ENCODE measurements at places on chromosomes 3 and 15.

- DNase-seq, result no peak
Observed at GRCh38 chr15:40285554-40286011, 2.7 kb upstream of the ANKRD63 start.

DNA sequence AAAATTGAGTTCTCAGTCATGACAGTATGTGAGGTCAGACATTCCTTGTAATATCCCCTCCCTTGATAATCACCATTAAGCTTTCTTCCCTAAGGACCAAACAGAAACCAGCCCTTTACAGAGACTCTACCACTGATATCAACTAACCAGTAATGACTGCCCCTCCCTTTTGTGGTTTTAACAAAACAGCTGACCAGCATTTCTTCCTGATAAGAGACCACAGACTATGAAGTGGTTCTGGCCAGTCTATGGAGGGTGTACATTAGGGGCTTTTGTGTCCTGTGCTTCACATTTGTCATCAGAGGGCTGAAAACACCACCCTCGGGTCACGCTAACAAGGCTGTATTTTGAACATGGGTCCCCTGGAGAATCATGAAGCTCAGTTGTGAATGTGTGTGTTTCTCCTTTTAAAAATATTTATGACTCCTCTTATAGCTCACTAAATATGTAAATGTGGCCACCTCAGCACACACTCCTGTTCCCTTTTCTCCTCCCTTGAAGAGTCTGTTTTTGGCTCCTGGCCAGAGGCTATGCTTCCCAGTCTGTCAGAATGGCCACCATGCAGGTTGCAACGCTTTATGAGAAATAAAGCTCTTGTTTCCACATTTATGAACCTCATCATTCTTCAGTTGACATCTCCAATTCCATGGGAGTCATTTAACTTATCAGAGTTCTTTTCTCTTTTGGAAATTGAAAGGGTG lies 239.3 kb downstream of the CPNE4 start:
- no peak for DNase-seq

GRCh38 chr3:122700193-122700592 lies 19.6 kb downstream of the PARP14 start:
- DNase-seq, result no peak

DNA sequence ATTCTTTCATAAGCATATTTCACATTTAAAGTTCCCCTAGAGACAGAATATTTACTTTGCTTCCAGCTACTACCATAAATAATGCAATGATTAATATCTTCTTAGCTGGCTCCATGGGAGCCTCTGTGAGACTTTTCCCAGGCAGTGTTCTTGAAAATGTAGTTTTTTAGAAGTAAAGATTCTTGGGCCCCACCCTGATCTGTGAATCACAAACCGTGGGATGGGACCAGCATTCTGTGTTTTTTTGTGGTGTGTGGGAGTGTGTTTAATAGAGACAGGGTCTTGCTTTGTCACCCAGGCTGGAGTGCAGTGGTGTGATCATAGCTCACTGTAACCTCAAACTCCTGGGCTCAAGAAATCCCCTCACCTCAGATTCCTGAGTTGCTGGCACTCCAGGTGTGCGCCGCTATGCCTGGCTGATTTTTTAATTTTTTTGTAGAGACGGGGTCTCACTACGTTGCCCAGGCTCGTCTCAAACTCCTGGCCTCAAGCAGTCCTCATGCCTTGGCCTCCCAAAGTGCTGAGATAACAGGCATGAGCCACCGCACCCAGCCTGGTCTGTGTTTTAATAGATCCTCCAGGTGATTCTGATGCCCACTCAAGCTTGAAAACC lies 83.0 kb downstream of the KLHL25 start:
- no peak for DNase-seq

DNA sequence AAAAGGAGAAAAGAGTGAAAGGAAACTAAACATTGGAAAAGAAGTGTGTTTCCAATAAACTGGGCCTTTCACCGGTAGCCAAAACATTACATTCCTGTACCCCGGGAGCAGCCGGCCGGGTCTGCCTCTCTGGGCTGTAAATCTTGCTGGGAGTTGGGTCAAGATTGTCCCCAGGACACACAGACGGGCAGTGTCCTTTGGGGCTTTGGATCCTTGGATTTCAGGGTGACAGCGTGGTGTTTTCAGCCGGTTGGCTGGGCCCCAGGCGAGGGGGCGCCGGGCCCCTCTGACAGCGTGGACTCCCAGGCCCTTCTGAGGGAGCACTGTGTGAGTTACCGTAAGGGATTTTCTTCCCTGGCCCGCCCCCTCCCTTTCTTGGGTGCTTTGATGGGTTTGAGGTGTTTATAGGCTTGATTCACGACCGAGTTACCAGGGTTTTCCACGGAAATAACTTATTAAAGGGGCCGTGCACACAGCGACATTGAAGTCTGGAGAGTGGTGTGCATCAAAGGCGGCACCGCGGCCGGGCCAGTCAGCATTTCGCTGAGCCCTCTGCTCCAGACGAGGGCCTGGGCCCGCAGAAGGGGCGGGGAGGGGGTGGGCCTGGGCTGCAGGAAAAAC lies 27.4 kb downstream of the SMAD6 start:
- DNase-seq, result no peak

DNA sequence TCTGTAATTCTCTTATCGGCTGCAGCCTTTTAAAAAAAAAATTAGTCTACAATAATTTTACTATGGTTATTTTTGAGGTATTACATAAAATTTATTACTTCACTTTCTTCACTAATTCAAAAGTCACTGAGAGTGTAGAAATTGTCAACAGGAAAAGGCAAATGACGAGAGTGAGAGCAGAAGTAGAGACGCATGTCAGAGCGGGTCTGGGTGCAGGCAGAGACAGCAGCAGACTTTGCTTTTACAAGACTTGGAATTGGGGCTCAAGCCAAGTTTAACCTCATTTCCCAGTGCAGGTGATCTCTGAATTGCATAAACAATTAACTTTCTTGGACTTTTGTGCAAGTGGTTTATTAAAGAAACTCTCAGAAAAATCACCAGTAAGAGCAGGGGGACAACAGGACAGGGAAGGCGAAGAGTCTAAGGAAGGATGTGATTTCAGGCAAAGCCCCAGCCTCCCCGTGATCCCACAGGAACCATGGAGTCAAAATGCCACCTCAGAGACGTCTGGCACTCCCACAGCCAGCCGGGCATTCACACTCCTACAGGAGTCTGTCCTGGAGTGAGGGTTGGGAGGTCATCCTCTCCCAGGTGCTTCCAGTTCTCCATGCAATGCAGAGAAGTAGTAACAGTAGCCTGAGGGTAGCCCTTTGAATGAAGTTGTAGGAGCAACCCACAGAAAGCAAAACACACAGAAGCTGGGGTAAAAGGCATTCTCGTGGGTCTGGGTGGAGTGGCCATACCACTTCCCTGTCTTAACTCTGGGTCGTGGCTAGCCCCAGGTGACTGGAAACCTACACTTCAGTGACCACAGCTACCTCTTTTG lies 274.0 kb upstream of the TGFBR2 start:
- peak; percentile 17 for DNase-seq

DNA sequence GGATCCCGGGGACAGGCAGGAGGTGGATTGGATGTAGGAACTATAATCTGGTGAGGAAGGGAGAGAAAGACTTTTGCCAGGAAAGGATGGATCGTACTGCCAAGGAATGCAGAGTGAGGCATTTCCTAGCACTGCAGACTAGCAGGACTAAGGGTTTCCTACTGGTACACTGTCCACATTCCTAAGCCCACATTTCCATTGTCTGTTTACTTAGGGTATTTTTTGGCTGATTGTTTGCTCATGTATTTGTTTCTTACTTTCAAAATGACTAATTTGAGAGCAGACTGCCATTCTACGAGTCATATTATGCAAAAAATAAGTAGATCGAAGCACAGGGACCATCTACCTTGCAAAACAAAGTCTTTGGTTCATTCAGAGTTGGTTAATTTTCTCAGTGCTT lies 1029.5 kb upstream of the NR2F2 start:
- no peak for DNase-seq

DNA sequence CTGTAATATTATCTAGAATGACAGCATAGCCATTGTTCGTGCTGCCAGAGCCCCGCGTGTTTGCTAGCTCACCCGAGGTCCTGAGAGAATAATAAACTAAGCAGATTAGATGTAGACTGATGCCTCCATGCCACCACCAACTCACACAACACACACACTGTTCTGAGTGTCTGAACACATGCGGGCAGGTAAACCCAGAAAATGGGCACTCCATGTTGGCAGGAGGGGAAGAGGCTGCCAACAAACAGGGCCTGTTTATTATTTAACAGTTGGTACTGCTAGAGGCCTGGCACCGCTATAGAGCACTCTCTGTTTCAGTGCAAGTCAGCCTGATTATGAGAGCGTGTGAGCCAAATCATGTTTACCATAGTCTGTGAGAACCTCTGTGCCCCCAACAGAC lies 299.0 kb downstream of the ZBTB20 start:
- DNase-seq, result no peak

- no peak for DNase-seq
Observed at GRCh38 chr15:60226924-60227323, 170.9 kb downstream of the ANXA2 start.

DNA sequence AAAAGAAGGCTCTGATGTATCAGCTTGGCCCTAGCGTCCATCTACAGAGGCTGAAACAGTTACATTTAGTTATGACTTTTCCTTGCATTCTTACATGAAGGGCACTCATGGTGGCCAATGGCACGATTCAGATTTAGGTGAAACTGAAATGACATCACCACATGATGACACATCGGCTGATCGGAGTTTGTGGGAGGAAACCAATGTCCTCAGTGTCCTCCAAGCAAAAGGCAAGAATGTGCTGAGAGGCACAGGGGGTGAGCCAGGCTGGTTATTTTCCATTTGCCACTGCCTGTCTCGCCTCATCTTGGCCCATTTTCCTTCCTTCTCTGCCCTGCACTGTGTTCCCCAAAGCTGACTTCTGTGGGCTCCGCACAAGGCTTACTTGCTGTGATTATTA lies 34.4 kb downstream of the TARS3 start:
- DNase-seq, result no peak

DNA sequence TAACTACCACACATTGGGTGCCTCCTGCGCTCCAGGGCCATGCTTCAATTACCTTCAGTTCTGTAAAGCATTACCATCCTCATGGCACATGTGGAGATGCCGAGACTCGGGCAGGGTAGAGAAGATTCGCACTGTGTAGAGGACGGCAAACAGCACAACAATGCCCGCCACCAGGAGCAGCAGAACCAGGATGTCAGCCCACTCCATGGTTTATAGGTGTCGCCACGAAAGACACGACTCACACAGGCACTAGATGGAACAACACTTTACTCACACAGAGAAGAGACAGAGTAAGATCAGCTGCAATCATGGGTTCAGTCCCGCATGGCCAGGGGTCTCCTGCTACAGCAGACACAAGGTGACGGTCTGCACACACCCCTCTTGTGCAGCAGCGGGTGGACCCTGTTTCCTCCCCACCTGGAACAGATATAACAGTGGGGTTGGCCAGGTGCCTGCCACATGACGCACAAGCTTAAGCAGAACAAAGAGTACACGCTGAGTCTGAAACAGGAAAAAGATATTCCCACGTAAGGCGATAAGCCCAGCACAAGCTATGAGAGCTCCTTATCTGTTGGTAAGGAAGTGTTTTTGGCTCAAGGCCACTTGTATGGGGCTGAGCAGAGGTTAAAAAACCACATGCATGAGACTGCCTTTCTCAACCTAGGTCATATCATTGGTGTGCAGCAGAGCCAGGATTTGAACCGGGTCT lies 2.5 kb upstream of the TBC1D21 start:
- DNase-seq, result no peak

DNA sequence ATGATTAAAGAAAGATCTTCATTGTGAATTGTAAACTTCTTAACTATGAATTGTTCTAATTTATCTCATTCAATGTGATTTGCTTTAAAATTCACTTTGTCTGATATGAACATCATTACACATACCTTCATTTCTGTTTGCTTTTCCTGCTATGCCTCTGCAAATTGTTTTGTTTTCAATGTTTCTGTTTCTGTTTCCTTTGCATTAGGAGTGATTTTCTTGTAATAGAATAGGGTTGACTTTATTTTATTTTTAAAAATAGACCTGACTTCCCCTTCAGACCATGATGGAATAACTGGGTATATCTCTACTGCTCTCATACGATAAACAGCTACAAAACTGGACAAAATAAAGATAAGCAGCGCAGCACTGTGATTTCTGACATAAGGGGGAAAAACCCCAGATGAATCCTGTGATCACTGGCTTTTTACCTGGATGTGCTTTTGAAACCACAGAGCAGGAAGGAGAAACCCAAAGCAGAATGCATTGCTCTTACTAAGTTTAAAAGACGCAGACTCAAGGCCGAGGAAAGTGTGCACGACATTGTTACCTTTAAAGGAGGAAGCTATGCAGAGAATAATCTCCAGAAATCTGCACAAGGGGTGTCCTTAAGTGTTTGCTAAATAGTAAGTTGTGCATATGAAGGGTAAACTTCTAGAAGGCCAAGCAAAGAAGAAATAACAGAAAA lies 420.2 kb downstream of the TBC1D5 start:
- DNase-seq, result no peak

GRCh38 chr15:27183201-27183600 lies 212.2 kb downstream of the GABRG3 start:
- no peak for DNase-seq

GRCh38 chr3:28173836-28174235 lies 67.6 kb upstream of the CMC1 start:
- no peak for DNase-seq

DNA sequence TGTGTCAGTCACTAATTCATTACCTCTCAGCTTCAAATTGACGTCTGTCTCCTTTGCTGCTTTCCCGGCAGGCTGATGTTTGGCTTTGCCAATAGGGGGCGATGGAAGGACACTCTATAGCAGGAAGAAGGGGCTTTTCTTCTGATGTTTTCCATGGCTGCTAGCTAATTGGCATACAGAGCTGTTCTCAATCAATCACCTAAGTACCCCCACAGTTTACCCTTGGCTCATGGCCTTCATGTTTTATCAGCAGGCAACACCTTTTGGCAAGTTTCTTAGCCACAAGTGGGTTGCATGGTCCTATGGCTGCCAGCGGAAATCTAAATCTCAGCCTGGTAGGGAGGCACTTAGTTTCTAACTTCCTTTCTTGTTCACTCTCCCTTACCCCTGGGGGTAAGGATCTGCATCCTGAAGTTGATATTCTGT lies 45.0 kb downstream of the ESYT3 start:
- no peak for DNase-seq

DNA sequence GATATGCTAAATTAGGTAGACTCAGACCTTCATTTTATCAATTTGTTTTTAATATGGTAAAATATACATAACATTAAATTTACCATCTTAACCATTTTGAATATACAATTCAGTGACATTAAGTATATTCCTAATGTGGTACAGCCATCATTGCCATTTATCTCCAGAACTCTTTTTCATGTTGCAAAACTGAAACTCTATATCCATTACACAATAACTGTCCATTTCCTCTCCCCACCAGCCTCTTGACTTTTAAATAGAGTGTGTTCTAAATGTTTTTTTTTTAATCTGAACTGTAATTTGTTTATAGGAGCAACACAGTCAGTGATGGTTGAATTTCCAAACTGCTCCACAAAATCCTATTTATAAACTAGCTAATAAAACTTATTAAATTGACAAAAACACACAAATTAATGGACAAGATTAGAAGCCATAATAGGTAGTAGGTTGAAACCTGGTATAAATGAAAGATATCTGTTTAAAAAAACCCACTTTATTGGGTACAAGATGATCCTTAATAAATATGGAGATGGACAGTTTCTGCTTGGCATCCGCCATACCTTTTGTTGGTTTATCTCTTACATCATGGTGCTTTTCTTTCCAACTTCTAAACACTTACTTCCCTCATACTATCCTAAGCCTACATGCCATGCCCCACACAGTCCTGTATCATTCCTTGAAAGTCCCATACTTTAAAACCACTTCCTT lies 142.4 kb downstream of the ZPLD1 start:
- DNase-seq, result no peak

Measured in memory B cell (primary cell).